PC-3 (cell line): ENCODE measurements at places on chromosomes 4 and X. TPM values are rescaled to one million over a fixed set of nuclear protein-coding genes. Genes with fewer than 3 reads are reported as not detected.

Gene ITM2A
- total RNA-seq, result not detected in 2 replicates

Gene KLF8
- total RNA-seq, result 0.04 TPM in 1 of 2 replicates, not detected in the other

DNA sequence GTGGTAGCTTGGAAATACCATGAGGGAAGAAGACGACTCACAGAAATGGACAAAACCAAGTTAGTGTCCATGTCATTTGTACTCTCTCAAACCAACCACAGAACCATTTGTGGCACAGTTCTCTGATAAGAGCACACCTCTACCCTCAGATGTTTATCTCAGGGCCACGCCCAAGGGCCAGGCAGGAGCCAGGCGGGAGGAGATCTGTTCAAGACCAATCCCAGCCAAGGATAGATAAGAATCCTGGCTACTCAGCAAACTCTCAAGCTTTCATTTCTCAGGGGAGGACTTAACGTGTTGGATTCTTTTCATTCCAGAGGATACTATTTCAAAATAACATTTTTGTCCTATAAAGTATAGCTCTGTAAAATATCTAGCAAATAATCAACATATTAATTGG is 95.0 kb downstream of the NYX start:
- no peaks in the 10 kb centered on the region for H3K36me3 ChIP-seq
- H3K27me3 ChIP-seq, result no peaks in the 10 kb centered on the region
- no peaks in the 10 kb centered on the region for H3K4me1 ChIP-seq
- no peak overlapping the region for H3K4me3 ChIP-seq
- H3K27ac ChIP-seq, result no peak overlapping the region
- DNase-seq, result no peak

- no peak overlapping the region for H3K27ac ChIP-seq
- no peaks in the 10 kb centered on the region; the same call in 1 of the 2 replicates for H3K36me3 ChIP-seq
- peaks cover 10% of the 10 kb centered on the region for H3K4me1 ChIP-seq
- no peak for DNase-seq
These were observed 99.1 kb upstream of the SMIM10 start for GRCh38 chrX:134891652-134892051.

DNA sequence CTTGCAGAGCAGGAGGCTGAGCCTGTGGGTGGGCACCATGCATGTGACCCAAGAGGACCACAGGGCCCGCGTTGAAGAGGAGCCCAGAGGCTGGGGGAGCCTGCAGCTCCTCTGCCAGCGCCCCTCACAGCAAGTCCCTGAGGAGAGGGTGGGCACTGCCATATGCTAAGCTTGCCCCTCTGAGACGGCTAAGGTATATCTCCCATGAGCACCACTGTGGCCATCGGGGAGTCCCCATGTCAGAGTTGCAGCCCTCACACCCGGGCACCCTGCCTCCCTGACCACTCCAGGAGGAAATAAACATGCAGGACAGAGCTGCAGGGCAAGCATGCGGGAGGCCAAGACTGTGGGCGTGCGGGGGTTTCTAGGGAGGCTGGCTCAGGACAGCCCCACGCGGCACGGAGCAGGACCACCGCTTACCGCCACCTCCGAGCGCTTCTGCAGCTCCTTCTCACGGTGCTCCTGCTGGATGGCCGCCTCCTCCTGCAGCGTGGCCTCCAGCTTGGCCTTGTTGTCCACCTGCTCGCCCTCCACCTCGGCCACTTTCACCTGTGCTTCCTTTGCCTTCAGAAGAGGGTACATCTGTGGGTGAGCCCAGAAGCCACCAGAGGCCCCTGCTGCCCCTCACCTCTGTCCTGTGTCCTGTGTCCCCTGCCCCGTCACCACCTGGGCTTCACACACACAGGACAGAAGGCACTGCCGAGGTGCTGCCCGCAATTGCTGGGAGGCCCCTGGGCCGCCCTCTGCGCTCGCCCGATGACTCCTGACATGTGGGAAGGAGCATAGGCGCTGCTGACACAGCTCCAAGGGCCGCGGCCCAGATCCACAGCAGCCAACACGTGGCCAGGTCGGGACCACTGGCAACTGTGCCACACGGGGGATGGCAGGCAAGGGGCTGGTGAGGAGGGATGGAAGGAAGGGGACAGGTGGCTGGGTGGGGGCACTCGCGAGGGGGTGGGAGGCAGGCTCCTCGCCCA is 29.8 kb downstream of the FGFR3 start:
- H3K4me3 ChIP-seq, result no peak overlapping the region
- H3K36me3 ChIP-seq, result peaks cover 11% of the 10 kb centered on the region
- H3K27ac ChIP-seq, result no peak overlapping the region
- H3K27me3 ChIP-seq, result no peaks in the 10 kb centered on the region
- DNase-seq, result no peak

DNA sequence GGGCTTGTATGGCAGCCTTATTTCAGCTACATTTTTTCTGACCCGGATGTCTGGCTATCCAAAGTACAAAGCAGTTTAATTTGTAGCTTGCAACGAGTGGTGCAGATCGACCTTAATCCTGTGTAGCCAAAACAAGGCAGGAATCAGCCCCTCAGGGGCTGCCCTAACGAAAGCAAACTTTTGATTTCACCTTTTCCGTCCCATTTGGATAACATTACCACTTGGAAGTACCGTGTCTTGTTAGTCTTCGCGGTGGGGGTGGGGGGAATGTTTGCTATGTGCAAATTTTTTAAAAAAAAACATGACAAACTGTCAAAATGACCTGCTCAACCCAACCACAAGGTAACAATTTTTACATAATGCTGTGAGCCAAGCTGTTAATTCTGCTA is 766 bp upstream of the DNAJB14 start:
- H3K27me3 ChIP-seq, result no peaks in the 10 kb centered on the region
- H3K27ac ChIP-seq, result peak overlapping the region; percentile 50
- DNase-seq, result no peak
